ENCODE measurements at places on chromosomes 4 and X. TPM values are rescaled to one million over a fixed set of nuclear protein-coding genes. Genes with fewer than 3 reads are reported as not detected.

DNA sequence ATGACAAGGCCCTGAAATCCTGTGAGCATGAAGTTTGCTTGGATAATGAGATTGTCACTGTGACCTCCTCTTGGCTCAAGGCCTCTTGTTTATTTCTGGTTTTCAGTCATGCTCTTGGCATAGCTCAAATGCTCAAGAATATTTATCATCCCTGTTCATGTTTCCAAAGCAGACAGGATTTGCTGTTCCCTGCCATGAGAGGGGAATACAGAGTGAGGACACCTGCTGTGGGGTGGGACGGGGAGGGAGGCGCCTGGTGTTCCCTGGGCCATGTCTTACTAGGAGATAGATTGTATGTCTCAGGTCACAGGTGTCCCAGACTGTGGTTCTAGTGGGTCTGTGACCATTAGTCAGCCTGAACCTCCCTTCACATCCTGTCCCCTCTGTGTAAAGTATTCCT, 34.9 kb upstream of the SH3RF1 start:
- H3K4me3 ChIP-seq: no peak overlapping the region
- H3K4me1 ChIP-seq: no peaks in the 10 kb centered on the region
- no peak overlapping the region for H3K27ac ChIP-seq
- DNase-seq: no peak

DNA sequence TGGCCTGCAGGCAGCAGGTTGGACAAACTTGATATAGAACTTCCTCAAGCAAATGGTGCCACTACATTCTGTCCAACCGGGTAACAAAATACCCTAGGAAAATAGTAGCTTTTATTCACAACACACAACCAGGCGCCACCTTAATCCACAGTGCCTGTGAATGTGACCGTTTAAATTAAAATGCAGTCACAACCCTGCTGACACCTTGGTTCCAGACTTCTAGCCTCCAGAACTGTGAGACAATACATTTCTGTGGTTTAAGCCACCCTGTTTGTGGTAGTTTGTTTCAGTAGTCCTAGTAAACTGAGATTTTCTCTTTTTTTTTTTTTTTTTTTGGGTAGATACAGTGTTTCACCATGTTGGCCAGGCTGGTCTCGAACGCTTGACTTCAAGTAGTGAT, 575.8 kb downstream of the PACRGL start:
- no peak overlapping the region for H3K4me3 ChIP-seq
- no peaks in the 10 kb centered on the region for H3K4me1 ChIP-seq
- no peak overlapping the region for H3K27ac ChIP-seq
- DNase-seq: no peak
- H3K36me3 ChIP-seq: no peaks in the 10 kb centered on the region
- no peaks in the 10 kb centered on the region for H3K27me3 ChIP-seq

DNA sequence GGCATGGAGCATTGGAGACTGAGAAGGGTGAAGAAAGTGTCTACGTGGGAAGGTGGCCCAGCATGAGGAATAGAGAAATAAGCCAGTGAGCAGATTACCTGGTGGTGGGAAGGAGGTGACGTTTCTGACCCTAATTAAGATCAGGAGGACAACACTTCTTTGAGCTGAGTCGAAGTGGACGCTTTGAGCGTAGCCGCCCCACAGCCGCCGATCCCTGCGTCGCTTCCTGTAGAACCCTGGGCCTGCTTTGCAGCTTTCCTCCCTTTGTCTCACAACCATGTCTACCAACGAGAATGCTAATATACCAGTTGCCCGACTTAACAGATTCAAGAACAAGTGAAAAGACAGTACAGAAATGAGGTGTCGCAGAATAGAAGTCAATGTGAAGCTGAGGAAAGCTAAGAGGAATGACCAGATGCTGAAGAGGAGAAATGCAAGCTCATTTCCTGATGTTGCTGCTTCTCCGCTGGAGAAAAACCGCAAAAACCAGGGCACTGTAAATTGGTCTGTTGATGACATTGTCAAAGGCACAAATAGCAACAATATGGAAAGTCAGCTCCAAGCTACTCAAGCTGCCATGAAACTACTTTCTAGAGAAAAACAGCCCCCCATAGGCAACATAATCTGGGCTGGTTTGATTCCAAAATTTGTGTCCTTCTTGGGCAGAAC, 6.4 kb upstream of the ANTXR2 start:
- DNase-seq: no peak
- peak overlapping the region; percentile 15 for H3K4me3 ChIP-seq
- no peaks in the 10 kb centered on the region for H3K36me3 ChIP-seq
- no peaks in the 10 kb centered on the region for H3K27me3 ChIP-seq
- peaks cover 3% of the 10 kb centered on the region for H3K4me1 ChIP-seq
- H3K27ac ChIP-seq: no peak overlapping the region

DNA sequence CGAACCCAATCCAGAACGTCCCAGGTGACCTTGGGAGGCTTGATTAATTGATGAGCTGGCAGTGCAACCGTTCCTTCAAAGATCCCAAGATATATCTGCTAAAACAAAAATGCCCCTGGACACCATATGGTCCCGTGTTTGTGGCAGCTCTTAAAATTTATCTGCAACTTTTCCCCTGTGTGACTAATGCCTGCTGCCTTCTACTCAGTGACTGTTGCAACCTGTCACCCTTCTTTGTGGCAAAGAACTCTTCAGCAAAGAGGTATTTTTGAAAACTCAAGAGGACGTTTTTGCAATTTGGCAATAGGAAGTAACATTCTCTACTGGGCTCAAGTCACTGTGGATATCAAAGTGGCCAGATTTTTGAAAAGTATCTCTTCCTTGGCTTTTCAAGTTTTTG, 75.8 kb upstream of the SOD3 start:
- no peak overlapping the region for H3K27ac ChIP-seq
- no peaks in the 10 kb centered on the region for H3K27me3 ChIP-seq
- no peak overlapping the region for H3K4me3 ChIP-seq
- DNase-seq: no peak

DNA sequence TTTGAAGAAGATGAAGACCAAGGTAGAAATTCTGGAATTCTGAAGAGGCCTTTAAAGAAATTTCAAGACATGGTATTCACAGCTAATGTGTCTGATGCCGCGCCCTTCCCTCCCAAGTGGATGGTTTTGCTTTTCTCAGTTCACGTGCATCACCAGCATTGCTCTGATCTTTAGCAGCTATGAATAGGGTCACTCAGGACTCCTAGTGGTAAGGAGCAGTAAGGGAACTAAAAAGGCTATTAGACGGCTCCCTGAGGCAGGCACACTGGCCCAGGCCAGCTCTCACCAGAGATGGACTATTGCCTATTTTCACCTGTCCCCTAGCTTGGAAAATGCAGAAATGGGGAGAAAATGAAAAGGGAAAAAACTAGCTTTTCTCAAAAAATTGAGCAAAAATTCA, 447.5 kb upstream of the RASGEF1B start:
- H3K36me3 ChIP-seq: no peaks in the 10 kb centered on the region
- H3K27me3 ChIP-seq: peaks cover 3% of the 10 kb centered on the region
- no peak overlapping the region for H3K4me3 ChIP-seq

GRCh38 chr4:182179105-182179504, 64.1 kb upstream of the TENM3 start:
- H3K27me3 ChIP-seq: no peaks in the 10 kb centered on the region
- no peak overlapping the region for H3K4me3 ChIP-seq
- DNase-seq: no peak
- no peaks in the 10 kb centered on the region for H3K4me1 ChIP-seq
- no peak overlapping the region for H3K27ac ChIP-seq

DNA sequence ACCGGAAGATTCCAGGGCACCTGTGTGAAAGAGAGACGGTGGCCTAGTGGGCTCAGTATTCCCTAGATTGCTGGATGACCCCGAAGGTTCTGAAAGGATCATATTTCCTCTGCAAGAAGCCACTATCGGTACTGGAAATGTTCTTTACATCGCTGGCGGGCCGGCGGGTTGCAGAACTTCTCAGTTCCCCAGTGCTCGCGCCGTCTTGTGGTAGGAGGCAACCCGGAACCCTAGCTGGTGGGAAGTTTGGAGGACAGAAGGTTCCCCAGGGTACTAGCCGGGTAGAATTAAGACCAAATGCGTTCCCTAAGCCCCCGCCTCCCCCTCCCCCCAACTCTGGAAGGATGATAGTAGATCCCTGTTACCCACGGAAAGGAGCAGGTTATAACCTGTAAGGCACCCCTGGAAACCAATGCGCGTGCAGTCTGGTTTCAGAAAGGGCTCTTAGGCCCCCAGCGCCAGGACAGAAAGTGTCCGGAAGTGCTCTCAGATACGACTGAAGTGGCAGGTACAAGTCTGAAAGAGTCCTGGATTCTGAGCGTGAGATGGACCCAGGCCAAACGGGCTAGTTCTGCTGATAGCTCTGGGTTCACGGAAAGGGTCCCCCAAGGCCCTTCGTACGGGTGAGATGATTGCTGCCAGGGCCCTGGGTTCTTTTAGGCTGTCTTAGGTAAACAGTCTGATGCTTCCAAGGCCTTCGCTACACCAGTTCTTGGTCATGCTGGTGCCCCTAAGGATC, 61.7 kb upstream of the DCAF8L1 start:
- H3K4me3 ChIP-seq: no peak overlapping the region
- no peaks in the 10 kb centered on the region for H3K36me3 ChIP-seq
- H3K4me1 ChIP-seq: no peaks in the 10 kb centered on the region
- H3K27me3 ChIP-seq: no peaks in the 10 kb centered on the region
- no peak for DNase-seq
- no peak overlapping the region for H3K27ac ChIP-seq

DNA sequence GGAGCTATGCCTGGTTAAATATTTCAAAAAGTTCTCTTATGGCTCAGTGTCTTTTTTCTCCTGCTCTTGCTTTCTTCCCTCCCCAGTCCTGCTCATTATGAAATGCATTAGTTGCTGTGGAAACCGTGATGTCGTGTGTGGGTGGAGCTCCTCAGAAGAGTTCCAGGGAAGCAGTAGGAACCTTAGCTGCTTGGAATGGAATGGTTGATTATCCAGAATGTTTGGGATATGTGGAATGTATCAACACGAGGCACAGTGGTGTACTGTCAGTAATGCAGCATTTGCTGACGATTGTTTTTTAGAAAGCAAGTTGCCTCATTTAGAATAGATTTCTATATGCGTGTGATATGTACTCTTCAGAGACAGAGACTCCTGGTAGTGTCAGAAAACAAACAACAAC, 333.2 kb downstream of the ARHGAP10 start:
- no peak overlapping the region for H3K4me3 ChIP-seq
- peaks cover 18% of the 10 kb centered on the region for H3K4me1 ChIP-seq
- DNase-seq: no peak
- no peak overlapping the region for H3K27ac ChIP-seq
- peaks cover 13% of the 10 kb centered on the region for H3K36me3 ChIP-seq
- H3K27me3 ChIP-seq: no peaks in the 10 kb centered on the region

DNA sequence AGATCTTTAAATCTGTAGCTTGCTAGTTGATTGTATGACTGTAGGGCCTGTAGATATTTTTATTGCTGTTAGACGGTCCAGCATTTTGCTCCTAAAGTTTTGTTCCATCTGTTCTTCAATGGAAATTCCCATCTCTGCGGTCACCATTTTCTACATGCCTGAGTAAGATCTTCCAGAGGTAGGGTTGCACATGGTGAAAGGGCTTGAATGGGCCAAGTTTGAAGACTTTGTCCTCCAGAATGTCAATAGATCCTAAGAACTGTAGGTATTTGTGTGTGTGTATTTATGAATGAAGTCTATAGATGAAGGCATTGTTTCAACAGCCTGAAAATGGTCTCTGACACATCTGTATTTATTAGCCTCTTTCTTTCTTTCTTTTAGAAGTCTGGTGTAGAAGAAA, 22.3 kb upstream of the TAPT1 start:
- H3K4me1 ChIP-seq: no peaks in the 10 kb centered on the region
- H3K27me3 ChIP-seq: no peaks in the 10 kb centered on the region
- H3K4me3 ChIP-seq: no peak overlapping the region
- DNase-seq: no peak
- H3K36me3 ChIP-seq: no peaks in the 10 kb centered on the region

USP17L12 gene
- not detected for total RNA-seq

ENPP6 gene
- total RNA-seq: 0.74 TPM

TLR1 gene
- 35.3 TPM for total RNA-seq

IDS gene
- total RNA-seq: 88.6 TPM

ZNF732 gene
- total RNA-seq: not detected
